Mucosa of descending colon (tissue), 3 donors: ENCODE measurements at places on chromosomes 4 and X. TPM values are rescaled to one million over a fixed set of nuclear protein-coding genes. Genes with fewer than 3 reads are reported as not detected.

DNA sequence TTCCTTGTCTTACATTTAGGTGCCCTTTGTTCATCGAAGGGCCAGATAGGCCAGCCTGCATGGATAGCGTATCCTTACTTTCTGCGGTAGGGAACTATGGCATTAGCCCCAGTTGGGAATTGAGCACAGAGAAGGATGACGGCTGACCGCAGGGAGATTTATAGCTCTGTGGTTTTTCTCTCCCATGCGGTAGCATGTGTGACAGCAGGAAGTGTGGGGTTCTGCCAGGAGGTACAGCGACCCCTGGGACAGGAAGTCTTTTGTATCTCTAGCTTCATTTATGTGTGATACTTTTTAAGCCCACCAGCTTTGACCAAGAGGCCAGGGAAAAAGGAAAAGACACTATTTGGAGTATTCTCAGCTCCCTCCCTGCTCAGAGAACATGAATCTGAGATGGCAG, 33.1 kb downstream of the GAB3 start:
- DNase-seq: no peak

- no peak for DNase-seq
Observed at GRCh38 chr4:16136311-16136710, 52.5 kb upstream of the PROM1 start.

GRCh38 chr4:182288534-182288933, 45.3 kb downstream of the TENM3 start:
- no peak for DNase-seq

DNA sequence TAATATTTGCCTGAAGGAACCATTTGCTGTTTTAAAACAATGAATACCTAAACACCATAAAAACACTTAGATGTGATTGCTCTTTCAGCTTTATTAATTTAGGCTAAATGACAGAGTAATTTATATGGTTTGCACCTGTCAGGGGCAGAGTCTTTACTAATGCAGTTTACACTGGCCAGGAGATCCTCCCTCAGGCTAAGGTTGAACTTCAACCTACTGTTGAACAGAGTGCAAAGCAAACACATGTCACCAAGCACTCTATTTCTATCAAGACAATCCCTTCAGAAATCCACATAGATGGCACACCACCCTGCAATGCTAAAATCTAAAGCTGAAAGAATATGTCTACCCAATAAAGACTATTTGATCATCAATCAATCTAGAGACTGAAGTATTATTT, 147.3 kb downstream of the KLHL13 start:
- no peak for DNase-seq

- DNase-seq: no peak
Observed at GRCh38 chrX:153735274-153735673, 10.6 kb downstream of the ABCD1 start.

DNA sequence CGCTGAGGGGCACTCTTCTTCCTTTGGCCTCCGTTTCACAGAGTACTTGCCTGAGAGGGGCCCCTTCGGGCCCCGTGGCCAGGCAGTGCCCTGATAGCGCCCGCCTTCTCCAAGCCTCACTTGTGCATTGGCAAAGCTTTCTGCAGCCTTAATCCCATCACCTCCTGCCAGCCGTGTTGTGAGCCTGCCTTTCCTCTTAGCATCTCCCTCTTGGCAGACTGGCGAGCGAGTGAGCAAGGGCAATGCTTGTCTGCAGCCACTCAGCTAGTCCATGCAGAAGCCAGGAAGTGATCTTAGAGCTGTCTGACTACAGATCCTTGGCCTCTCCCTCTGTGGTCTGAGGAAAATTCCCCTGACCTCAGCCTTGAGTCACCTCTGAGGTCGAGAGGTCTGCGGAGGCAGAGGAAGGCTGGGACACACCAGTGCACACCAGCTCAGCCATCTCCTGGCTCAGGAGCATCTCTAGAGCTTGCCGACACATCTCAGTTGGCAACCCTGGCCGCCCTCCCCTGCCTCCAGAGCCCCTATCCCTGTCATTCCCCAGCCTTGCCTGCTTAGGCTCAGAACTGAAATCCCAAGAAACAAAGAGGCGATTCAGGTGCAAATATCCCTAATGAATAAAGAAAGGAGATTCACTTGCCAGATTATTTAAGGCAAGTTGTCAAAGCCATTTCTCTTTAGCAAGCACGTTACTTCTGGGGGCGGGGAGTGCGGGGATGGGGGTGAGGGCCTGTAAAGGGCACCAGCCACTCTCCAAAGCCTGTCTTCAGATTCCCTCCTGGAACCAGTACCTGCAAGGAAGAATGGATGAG, 143.5 kb upstream of the MAMLD1 start:
- no peak for DNase-seq

- DNase-seq: no peak
Observed at GRCh38 chrX:36908801-36909675, 99.1 kb upstream of the FAM47C start.

DNA sequence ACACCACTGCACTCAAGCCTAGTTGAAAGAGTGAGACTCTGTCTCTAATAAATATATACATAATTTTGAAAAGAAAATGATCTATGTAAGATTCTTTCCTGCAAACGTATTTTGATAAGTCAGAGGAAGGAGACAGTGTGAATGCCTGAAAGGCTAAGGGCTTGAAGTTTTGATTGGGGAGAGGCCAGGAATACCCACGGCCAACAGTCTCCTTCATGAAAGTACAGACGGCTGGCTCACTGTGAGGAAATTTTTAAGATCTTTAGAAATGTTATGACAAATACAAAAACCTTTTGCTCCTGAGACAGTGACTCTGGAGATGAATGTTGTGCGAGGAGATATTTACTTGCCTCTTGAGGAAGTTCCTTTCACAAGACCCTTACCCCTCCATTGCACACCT, 111.4 kb upstream of the KLHL13 start:
- DNase-seq: no peak

GRCh38 chrX:19541931-19542330, 26.6 kb upstream of the MAP3K15 start:
- DNase-seq: no peak

- no peak for DNase-seq
Observed at GRCh38 chrX:114798907-114799306, 215.0 kb downstream of the HTR2C start.

- no peak for DNase-seq
Observed at GRCh38 chr4:52203351-52203750, 152.2 kb downstream of the SPATA18 start.

GRCh38 chr4:139934708-139935195, 219.2 kb downstream of the MAML3 start:
- no peak for DNase-seq

Gene TEX13B
- total RNA-seq: not detected

Gene OGT
- total RNA-seq: 89.4 TPM

Gene VCX
- total RNA-seq: not detected
